Stimulated activated CD4-positive, alpha-beta T cell treated with anti-CD3 and anti-CD28 coated beads, Interleukin-12 subunit alpha, Interleukin-12 subunit beta, amount 100 ng/mL, for 24 hours (primary cell): ENCODE measurements at places on chromosomes 5 and 9.

- no peak for DNase-seq
These were observed 74.1 kb downstream of the FNBP1 start for GRCh38 chr9:129968690-129969485.

DNA sequence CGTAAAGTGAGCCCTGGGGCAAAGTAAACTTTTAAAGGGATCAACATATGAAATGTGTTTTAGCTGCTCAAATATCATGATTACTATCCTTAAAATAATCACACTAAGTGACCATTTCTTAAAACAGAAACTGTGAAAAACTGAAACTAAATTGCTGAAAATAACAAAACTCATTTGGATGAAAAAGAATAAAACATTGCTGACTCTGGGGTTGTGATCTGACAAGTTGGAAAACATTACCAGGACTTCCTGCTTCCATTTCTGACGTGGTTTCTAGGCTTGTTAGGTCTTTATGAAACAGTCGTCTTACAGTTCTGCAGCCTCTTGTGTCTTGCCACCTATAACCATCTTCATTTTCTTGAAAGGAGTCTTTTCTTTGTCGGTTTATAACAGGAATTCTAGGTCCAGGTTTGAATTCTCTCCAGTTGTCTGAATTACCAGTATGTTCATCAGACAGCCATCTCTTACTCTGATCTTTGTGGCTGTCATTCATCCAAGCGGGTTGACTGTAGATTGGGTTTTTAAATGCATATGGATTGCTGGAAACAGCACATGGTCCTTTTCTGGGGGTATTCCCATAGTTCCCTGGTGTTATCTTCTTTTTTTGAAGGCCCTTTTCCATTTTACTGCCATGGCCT, 1.7 kb downstream of the TUT7 start:
- DNase-seq = no peak

GRCh38 chr9:121305269-121305994, 37.5 kb downstream of the GSN start:
- DNase-seq = no peak

- DNase-seq = no peak
These were observed 272.3 kb downstream of the GLIS3 start for GRCh38 chr9:4027606-4028005.

GRCh38 chr5:176541338-176542134, 4.3 kb upstream of the RNF44 start:
- DNase-seq = peak; percentile 71

DNA sequence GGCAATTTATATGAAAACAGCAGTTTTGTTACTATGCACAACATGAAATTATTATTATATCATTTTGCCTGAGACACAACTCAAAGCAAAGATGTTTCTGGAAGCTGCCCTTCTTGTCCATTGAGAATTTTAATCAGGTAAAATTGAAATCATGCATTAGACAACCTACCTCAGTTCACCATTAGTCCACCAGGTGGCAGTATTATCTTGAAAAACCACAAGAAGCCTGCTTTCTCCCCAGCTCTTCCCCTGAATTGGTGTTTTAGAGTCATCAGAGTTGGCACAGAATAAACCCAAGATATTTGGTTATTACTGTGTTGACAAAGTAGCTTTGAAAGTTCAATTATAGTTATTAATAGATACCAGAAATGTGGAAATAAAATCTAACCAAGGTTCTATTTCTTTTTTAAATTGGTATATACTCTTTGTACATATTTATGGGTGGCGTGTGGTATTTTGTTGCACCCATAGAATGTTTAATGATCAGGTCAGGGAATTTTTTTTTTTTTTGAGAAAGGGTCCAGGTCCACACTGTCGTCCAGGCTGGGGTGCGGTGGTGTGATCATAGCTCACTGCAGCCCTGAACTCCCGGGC, 25.7 kb downstream of the UTP15 start:
- DNase-seq = no peak

- no peak for DNase-seq
These were observed 168.2 kb downstream of the DAB2IP start for GRCh38 chr9:121819428-121820231.

DNA sequence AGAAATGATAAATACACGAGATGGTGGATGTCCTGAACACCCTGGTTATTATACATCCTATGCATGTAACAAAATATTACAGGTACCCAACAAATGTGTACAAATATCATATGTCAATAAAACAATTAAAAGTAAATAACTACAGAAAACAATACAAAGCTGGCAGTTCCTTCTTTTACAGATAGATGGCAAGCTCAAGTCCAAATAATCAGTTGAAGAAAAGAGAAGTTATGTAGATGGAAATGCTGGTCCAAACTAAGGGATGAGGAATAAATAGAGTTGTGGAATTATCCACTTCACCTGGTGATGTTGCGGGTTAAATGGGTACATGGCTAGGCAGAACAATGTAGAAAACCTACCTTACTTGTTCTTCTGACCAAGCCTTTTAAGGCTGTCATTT, 79.4 kb downstream of the PALM2AKAP2 start:
- no peak for DNase-seq

GRCh38 chr5:151222054-151222789, 1.7 kb downstream of the CCDC69 start:
- DNase-seq = no peak

GRCh38 chr9:311841-312240, 97.2 kb downstream of the DOCK8 start:
- no peak for DNase-seq

- no peak for DNase-seq
These were observed 240.4 kb upstream of the RAI14 start for GRCh38 chr5:34415559-34416198.

GRCh38 chr5:151262532-151262931, 9.5 kb downstream of the GM2A start:
- DNase-seq = no peak

- no peak for DNase-seq
These were observed 156.6 kb upstream of the DMRT1 start for GRCh38 chr9:684941-685340.

DNA sequence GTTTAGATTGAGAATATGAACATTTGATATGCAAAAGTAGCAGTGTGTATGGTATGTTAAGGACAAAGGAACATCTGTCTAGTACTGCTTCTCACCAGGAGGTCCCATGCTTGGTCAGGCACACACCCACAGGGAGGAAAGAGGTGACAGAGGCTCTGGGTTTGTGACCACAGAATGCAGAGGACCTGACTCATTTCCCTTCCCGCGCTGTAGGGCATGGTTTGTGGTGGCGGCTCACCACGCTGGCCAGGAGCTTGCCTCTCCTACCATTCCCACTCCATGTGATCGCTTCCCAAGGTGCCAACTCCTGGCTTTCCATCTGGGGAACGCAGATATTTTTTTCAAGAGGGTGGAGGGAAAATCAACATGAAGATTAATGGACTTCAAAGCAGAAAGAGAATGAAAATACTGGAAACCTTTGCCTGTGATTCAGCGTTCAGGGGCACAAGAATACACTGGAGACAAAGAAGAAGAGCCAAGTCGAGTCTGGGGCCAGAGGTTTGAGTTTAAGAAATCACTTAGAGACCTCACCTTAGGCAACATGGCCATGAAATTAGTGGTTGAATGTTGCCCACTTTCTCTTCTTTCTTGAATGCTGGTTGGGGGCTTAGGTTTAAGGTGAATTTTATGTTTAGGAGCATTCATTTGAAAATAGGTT, 477.8 kb downstream of the CCDC171 start:
- no peak for DNase-seq
